CD4-positive, alpha-beta T cell treated with Interferon alpha-2 for 1 hour (primary cell): ENCODE measurements at places on chromosomes 4 and X.

DNA sequence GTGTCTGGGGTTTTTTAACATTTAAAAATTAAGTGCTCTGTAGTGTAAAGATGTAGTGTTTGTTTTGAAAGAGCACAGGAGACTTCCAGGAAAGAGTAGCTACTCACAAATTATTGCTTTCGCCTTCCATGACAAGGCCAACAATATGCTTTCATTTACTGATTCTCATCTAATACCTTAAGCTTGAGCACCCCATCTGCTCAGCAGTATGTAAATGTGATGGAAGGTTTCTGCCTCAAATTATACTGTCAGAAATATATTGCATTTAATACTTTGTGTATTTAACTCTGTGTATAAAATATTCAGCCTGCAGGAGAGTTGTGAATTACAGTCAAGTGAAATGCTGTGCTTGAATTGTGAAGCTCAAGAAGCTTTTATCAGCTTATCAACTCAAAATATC, 296.3 kb upstream of the ATOH1 start:
- DNase-seq = no peak

- no peak for DNase-seq
These were observed 436.4 kb downstream of the BCOR start for GRCh38 chrX:39661116-39661907.

DNA sequence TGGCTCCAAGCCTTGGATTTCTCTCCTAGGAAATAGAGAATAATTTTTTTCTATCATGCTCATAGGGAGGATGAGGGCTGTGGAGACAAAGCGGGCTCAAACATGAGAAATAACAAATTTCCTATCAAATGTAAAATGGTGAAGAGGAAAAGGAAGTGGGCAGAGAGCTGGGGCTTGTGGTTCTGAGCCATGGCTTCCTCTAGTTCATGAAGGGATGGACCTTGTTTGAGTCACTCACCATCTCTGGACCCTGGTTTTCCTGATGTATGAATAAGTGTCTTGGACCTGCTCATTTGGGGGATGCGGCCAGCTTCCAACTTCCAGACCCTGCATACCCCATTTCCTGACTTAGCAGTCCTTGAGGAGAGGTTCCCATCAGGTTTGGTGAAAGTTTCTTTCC, 63.0 kb downstream of the MSX1 start:
- no peak for DNase-seq

DNA sequence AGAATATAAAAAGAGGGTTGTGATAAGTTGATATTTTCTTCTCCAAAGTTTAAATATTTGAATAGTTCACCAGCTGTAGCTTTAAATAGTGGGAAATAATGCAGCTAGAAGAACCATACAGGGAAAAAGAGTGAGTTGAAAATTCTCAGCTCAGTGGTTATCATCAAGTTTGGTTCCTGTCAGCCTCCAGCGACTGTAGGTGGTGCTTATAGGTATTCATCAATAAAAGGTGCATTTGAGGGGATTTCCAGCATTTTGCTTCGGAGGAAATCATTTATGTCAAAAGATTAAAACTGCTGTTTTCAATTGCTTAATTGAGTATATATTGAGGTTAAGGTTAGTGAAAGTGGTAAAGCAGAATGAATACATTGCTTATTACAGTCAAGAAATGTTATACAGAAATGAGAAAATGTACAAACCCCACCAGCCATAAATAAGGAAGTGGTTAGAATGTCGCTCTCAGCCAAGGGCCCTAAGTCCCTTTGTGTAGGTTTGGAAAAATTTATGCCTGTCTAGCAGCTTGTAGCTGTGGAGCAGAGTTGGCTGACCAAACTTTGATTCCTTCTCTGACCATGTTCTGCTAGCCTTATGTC, 532.9 kb upstream of the FTHL17 start:
- no peak for DNase-seq

DNA sequence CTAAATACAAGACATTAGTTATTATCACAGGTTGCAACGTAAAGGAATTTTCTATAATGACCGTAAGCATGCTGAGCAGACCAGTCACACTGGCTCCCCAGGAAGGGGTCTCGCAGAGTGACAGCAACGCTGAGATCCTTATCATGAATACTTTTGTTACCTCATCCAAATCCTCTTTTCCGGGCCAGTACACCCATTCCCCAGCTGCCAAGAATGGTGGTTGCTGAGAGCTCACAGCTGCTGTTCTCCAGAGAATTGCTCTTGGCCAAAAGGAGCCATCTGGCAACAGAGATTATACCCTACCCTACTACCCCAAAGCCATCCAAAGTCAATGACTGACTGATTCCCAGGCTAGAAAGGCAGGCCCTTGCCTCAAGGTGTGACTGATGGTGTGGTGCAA, 91.6 kb downstream of the FUNDC1 start:
- no peak for DNase-seq

DNA sequence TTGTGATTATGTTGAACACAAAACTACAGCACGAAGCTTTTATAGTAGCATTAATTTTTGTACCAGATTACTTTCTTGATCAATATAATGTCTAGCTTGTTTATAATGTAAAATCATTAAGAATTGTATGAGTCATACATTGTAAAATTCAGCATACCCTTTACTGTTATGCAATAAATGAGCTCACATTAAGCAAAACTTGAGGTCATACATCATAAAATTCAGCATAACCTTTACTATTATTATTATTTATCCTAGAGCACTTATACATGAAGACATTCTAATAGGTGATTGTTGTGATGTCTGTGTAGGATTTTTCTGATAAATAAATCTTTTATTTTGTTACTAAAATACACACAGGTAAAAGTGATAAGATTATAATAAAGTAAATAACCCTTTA, 49.4 kb downstream of the DTHD1 start:
- DNase-seq = no peak

DNA sequence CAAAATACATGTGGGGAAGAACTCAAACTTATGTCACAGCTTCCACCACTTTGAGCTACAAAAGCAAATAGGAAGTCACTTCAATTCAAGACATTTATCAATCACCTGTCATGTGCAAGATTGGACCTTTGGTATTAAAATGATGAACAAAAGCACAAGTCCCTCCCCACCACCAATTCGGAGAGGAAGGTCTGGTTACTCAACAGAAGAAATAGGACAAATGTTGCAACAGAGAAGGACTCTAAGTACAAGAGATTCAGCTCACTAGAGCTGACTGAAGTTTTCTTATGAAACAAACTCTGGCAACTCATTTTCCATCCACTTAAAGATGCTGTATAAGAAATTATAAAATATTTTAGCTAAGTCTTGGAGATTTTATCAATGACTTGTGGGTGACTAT, 16.0 kb upstream of the MMRN1 start:
- DNase-seq = no peak

DNA sequence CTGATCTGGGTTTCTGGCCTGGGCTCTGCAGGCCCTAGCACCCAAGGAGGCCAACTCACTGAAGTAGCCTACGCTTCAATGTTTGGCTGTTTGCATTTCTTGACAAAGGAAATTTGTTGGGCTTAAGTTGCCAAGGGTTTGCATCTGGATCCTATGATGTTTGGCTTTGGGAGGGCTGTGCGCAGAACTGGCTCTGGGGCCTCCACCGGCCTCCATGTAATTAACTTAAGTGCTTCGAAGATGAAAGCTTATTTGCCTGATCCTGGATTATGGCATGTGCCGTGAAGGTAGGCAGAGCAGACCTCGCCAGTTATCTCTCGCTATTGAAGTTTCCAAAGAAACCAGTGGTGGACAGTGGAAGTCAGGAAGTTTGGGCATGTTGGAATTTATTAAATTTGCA, 124.3 kb upstream of the STX18 start:
- DNase-seq = no peak

DNA sequence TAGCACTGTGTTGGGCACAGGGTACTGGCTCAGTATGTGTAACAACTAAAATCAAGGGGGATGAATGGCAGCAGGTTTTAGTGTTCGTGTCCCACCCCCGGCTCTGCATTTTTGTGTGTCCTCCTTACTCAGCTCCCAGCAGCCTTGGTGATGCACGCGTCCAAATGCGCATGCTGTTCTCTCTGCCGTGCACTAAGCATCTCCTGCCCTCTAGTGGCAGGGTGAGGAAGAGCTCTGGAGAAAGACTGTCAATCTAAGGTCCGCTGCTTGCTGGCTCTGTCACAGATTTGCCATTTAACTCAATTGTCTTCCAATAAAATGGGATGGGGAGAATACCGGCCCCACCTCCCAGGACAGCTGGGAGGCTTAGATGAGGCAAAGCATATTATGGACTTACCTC, 61.4 kb downstream of the WFS1 start:
- peak; percentile 41 for DNase-seq
